ENCODE measurements at places on chromosomes 16 and 17.

- no peak for DNase-seq
Observed at GRCh38 chr16:73277071-73277470, 229.1 kb upstream of the ZFHX3 start.

DNA sequence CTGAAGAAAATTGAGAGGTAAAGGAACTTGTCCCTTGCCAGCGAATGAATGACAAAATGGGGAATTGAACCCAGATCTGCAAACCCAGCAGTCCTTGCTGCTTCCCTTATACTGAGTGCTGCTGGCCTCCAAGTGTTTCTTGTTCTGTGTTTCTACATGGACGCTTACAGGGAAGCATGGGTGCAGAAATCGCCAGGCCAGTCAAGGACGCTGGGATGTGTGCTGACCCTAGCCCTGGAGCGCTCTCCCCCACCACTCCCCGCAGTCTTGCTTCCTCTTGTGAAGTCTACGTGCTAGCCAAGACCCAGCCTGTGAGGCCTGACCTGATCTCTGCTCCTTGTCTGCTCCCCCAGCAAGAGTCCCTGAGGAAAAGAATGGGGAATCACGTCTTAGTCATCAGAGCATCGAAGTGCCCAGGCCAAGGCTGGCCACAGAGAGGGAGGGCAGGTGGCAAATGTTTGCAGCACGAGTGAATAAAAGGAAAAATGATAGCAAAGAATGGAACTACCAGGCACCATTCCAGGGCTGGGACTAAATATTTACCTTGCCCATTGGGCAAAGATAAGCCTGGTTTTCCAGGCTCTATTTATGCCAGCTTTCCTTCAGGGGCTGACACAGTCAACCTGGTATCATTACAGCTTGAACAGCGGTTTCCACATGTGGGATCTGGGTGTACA lies 17.4 kb downstream of the CA4 start:
- no peak for DNase-seq

GRCh38 chr17:75900691-75901533 lies 3.8 kb downstream of the MRPL38 start:
- no peak for DNase-seq

DNA sequence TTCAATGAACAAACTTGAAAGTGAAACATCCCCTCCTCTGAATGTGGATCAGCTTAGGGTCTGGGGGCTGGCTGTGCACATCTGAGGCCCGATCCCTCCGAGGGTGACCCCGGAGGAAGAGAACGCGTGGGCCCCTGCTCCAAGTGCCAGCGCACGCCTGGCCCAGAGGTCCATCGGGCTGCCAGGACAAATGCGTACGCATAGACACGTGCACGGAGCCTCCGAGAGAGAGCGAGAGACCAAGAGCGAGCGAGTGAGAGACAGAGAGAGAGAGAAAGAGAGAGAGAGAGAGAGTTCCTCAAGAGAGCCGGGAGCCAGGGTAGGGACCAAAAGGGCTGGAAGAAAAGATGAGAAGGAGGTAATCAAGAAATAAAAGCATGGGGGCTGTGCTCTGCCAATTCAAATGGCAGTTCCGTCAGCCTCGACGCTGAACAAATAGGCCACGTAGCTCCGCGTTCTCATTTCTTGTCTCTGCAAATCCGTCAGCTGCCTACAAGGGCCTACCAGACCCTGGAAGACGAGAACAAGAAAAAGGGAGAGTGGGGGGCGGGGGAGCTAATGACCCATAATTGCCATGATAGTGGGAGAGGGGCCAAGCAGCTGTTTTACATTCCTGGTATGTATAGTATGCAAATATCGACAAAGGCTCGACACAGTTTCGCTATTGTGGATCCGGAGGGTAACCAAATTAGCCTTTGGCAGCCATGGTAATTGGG lies 435.3 kb upstream of the ZFHX3 start:
- DNase-seq = no peak

DNA sequence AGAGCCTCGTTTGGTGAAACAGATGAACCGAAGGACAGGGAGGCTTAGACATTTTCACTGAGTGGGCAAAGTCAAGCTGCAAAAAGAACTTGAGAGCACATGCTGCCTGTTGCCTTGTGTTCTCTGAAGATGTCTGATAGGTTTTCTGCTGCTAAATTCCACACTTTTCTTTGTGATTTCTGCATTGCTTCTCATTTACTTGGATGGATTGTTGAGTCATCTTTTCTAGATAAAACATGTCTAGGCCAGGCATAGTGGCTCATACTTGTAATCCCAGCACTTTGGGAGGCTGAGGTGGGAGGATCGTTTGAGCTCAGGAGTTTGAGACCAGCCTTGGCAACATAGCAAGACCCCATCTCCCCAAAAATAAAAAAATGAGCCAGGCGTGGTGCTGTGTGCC lies 80.4 kb upstream of the CLEC18A start:
- no peak for DNase-seq

DNA sequence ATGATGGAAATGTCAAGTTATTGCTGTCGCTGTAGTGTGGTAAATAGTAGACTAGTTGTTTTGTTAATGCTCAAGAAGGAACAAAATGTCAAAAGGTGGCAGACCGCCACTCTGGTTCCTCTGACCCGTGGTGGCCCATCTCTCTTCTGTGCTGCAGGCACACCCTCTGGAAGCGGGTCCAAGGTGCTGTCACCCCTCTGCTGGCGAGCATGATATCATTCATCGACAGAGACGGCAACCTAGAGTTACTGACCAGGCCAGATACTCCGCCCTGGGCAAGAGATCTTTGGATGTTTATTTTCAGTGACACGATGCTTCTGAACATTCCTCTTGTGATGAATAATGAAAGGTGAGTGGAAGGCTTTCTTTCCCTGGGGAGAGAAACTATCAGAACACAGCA lies 56.8 kb upstream of the ENDOV start:
- DNase-seq = no peak
